ENCODE measurements at places on chromosomes 6 and 20. TPM values are rescaled to one million over a fixed set of nuclear protein-coding genes. Genes with fewer than 3 reads are reported as not detected.

DNA sequence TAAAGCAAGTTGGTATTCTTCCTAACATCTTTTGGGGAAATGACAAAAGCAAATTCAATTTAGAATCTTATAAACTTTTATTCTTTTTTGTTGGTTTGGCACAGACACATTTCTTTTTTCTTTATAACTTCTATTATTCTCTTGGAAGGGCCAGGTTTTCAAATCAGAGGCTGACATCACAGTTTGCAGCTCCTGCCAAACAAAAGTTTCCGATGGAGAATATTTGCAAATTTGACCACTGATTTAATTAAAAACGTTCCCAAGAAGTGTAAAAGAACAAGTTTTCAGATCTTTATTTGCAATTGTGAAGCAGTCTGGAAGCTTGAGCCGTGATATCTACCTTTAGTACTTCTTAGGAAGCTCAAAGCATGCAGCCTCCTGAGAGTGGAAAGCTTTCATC lies 53.8 kb upstream of the CD83 start:
- no peak for DNase-seq

GRCh38 chr6:166167801-166168615 lies at the start of gene TBXT:
TSS of gene TBXT (minus strand) at chr6:166167851. CDS start at chr6:166167591, 260 bp downstream.
- DNase-seq, result no peak

DNA sequence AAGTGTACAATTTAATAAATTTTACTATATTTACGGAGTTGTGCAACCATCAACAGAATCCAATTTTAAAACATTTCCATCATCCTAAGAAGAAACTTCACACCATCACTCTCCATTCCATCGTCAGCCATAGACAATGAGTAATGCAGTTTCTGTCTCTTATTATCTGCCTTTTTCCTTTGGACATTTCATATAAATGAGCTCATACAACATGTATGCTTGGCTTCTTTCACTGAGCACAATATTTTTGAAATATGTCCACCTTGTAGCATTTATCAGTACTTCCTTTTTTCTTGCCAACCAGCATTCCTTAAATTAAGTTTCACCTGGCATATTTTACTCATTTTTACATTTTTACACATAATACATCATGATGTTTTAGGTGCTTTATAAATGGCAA lies 22.7 kb upstream of the HIVEP1 start:
- DNase-seq, result no peak

GRCh38 chr6:18562726-18563125 lies 175.6 kb downstream of the RNF144B start:
- DNase-seq, result no peak

DNA sequence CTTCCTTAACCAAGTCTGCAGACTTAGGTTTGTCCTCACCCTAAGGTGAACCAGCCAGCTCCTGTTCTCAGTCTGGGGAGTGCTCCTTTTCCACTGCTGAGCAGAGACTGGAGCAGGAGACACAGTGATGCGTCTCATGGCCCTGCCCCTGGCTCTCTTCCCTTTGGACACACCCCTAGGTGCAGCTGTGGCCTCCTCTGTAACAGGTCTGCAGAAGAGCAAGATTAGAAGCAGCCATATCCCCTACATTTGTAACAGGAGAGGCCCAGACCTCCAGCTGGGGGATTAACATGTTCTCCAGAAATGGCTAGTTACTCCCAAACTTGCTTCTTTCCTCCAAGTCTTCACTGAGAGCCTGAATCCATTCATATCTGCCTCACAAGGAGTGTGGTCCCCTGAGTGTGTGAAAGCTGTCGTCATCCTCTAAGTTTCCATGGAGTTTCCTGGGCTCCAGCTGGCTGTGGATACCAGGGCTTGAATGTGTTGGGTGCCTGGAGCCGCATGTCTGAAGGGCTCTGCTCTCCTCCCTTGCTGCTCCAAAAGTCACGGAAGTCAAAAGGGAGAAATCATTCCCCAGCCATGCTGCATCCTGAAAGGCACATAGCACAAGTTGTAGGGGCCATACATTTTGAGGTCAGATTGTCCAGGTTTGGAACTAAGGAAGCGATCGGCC lies 57.7 kb downstream of the PPP1R14C start:
- no peak for DNase-seq

DNA sequence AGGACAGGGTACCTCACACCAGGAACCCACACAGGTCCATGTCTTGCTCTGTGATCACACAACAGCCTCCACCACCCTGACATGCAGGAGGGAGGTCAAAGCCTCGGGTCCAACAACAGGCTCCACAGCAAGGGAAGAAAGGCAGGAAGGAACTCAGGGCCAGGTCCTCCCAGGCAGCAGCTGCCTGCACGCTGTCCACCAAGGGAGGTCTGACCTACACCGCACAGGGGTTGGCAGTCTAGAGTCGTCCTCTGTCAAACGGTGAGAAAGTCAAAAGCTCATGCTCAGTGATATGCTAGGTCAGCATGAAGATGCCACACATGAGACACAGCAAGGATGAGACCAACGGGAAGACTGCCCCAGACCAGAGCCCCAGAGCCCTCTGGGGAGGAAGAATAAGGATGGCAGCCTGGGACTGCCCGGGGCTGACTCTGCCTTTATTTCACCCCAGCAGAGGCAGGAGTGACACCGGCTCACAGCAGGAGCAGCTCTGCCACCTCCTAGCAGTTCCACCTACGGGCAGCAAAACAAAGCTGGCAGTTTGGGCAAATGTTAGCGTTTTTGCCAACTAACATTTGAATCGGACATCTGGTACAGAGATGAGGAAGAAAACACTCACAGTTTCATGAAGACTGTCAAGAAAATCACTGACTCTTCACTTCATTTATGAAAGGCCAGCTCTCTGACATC lies 8.5 kb downstream of the GMEB2 start:
- no peak for DNase-seq

The GDAP1L1 gene
- polyA plus RNA-seq, result 0.46 TPM

The GPR6 gene
- polyA plus RNA-seq, result not detected

The IL17F gene
- polyA plus RNA-seq, result not detected
